ENCODE measurements at places on chromosomes 1 and 21.

DNA sequence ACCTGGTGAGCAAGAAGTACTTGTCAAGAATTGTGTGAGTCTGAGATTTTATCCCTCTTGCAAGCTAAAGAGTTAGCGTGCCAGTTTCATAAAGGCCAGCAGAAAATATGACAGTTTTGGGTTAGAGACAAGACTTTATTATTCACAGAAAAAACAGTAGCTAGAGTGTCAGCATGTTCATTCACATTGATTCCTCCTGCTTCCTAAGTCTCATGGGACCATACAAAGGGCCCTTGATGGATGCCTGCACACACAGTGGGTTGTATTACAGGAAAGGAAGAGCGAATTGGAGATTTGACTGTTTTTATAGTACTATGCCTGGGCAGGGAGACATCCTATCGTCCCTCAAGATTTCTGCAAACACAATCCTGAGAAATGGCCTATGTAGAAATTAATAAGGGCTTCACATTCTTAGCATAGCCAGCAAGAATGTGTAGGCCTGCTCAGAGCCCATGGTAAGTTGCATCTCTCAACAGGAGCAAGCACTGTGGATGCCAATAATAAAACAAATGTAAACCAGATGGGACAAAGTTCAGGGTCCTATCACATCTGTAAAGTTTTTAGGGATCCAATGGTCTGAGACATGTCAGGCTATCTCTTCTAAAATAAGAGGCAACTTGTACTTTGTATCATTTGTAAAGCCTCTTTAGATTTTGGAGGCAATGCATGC, 4.0 kb upstream of the ASPM start:
- ATAC-seq, result no peak

GRCh38 chr1:101945884-101946283, 50.8 kb downstream of the OLFM3 start:
- no peak for ATAC-seq

DNA sequence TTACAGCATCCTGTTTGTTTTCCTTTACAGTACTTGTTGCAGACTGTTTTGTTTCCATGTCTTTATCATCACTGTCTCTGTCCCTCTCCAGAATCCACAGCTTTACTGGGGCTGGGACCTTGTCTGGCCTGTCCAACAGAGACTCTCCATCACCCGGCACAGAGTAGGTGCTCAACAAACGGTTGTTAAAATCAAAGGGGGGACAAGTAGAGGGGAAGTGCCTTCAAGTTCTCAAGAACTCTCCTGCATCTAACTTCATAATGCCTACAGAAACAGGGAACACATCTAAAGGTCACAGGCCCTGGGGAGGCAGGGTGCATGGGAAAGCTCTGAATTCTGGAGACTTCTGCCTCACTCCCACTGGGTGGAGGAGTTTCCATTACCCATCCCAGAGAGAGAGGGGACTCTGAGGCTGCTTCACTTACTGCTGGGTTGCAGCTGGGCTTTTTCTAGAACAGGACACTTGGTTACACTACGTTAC, 2.3 kb upstream of the ECE1 start:
- ATAC-seq, result no peak

- ATAC-seq, result no peak
Observed at GRCh38 chr1:29264773-29265389, 28.6 kb downstream of the PTPRU start.

DNA sequence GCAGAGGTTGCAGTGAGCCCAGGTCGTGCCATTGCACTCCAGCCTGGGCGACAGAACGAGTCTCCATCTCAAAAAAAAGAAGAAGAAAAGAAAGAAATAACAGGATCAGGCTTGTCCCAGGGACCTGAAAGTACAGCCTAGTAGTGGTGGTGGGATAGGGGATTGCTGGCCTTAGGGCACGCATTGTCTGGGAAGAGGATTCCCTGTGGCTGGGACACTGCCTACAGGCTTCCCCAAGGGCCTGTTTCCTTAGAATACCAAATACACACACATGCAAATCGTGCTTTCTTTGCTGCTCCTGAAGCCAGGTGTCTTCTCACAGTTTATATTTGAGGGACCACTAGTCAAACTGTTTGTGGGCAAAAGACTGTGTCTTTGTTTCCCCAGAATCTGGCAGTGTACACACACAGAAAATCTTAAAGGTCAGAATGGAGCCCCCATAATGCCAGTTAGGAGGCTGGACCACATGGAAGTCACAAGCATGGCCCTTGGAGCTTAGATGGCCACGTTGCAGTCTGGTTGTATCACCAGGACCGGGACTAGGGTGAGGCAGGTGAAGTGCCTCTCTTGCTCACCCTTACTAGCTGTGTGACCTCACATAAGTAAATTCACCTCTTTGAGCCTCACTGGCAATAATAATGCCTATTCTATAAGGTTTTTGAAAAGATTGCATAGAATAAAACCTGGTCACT, 12.7 kb upstream of the ASAP3 start:
- no peak for ATAC-seq

DNA sequence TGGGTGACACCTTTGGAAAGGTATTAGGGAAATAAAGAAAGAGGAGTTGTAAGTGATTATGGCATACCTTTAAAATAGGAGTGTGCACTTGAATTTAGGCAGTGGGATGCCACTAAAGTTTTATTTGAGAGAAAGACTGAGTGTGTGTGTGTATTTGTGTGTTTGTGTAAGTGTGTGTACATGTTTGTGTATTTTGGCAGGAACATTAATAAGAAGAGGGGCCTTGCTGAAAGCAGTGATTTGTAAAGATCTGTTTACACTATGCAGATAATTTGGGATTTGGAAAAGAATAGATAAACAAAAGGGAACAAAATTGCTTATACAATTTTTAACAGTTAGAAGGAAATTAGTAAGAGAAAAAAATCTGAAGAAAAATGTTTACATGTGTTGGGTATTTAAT, 120.8 kb downstream of the GPR52 start:
- no peak for ATAC-seq

DNA sequence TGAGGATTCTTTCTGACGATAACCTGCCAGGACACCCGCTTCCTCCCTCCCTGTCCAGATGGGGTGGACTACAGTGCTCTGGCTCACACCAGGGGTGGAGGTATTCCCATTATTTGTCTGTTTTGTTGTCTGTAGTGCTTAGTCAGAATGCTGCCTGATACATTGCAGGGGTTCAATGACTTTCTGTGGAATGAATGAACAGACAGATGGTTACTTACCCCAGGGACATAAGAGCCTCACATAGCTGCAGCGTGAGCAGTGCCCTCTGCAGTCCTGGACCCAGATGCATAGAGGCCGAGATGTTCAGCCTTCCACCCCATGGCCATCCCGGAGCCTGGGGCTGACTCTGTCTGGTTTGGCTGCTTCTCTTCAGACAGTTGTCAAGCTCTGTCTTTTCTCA, 13.0 kb upstream of the F3 start:
- no peak for ATAC-seq

Data from stimulated activated memory B cell treated with anti-CD40 and anti-IgM and Interleukin-4, amounts not matched to agents 10 μg/mL and 1 μg/mL and 100 μg/mL, for 72 hours (primary cell).